ENCODE measurements at places on chromosomes 7 and 10.
A peak's percentile ranks its signal among the peaks of the same experiment; 100 is the strongest.

- no peak for DNase-seq
Measured at GRCh38 chr10:131852176-131852822, 48.5 kb upstream of the PPP2R2D start.

DNA sequence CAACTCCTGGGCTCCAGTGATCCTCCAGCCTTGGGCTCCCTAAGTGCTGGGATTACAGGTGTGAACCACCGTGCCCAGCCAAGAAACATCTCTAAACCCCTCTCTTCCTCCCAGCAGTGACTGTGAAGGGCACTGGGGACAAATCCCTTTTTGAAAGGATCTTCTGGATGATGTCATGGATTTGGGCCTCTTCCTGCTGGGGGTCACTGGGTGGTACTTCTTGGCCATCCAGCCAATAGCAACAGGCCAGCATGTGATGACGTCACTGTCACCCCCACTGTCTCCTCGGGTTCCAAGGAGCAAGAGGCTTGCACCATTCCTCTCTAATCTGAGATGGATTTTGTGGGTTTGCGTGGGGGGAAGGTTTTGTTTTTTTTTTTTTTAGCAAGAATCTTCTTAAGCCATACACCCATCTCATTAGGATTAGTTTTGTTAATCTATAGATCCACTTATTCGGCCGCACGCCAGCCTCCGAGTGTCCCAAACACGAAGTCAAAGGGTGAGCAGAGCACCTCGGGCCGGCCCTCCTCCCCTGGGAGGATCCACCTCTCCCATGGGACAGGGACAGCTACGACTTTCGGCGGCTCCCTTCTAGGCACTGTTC, 29.4 kb upstream of the TNRC18 start:
- peak; percentile 53 for DNase-seq

DNA sequence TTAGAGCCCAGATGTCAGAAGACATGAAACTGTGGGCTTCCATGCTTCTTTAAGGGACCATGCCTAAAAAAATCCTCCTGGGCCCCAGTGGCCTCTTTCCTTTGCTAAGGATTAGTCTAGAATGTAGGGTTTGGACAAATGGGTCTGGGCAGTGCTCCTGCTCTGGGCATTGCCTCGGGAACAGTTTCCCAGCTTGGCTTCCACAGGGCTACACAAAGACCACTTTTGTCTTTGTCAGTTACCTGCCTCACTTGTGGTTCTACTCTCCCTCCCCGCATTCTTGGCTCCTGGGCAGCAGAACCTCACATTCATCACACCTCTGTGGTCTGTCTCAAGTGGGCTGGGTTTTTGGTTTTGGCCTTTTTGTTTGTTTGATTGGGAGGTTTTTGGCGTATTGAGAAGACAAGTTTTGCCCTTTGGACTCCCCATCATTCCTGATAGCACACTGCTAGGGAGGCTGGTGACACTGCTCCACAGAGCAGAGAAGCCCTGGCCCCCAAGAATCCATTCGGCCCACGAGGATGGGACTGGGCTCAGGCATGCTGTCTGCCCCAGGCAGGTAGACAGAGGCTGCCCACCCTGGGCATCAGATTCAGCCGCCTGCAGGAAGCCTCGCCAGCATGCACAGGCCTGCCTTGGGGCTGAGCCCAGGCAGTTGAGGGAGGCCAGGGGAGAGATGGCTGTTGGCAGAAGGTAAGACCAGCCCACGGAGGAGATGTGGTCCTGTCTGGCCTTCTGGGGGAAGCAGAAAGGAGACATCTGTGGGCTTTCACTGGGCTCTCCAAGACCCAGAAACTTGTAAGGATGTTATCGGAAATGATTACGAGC, 343.7 kb downstream of the WDR11 start:
- no peak for DNase-seq

GRCh38 chr10:48254750-48255512, 19.6 kb downstream of the FRMPD2 start:
- DNase-seq, result no peak

DNA sequence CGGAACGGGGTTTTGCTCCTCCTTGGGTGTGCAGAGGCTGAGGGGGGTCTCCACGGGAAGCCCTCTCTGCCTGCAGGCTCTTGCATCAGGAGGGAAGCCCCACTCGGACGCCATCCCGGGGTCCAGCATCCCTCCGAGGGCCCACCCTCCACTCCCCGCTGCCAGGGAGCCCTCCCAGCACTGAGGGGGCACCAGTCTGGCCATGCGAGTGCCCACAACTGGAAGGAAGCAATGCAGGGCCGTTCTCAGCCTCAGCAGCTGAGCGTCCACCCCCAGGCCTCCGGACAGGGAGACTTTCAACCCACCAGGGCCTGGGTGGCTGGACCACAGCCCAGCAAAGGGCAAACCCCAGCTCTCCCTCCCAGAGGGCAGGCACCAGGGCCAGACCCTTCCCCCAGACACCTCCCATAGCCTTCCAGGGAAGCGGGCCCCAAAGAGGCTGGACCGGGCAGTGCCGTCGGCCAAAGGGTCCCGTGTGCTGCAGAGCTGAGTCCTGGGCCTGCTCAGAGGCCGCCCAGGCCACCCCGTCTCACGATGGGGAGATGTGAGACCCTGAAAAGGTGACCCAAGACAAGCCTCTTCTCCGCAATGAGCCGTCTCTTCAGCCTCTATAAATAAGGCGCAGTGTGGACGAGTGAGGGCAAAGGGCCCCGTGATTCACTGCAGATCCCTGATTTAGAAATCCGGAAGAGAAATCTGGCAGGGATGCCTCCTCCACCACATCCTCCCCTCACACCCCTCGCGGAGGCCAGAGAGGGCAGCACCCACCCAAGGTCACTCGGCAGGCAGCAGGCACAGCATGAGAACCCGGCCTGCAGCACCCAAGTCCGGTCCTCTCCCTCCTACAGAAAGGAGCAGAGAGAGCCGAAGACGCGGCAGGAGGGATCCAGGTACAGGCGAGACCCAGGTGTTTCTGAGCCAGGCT, 81.9 kb upstream of the DNAAF5 start:
- peak; percentile 65 for DNase-seq

DNA sequence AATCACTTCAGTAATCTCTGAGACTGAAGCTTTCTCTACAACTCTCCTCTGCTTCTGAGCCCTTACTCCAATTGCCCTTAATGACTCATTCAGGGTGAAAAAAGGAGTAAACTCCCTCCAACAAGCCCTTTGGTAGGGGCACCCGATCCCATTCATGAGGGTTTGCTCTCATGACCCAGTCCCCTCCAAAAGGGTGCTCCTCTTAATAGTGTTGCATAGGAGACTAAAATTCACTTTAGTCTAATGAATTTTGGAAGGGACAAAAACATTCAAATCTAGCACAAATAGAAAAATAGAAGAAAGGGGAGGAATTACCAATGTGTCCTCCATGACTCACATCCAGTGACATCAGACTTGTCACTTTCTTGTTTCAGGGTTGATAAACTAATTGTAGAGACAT, 66.2 kb upstream of the CCNY start:
- no peak for DNase-seq

DNA sequence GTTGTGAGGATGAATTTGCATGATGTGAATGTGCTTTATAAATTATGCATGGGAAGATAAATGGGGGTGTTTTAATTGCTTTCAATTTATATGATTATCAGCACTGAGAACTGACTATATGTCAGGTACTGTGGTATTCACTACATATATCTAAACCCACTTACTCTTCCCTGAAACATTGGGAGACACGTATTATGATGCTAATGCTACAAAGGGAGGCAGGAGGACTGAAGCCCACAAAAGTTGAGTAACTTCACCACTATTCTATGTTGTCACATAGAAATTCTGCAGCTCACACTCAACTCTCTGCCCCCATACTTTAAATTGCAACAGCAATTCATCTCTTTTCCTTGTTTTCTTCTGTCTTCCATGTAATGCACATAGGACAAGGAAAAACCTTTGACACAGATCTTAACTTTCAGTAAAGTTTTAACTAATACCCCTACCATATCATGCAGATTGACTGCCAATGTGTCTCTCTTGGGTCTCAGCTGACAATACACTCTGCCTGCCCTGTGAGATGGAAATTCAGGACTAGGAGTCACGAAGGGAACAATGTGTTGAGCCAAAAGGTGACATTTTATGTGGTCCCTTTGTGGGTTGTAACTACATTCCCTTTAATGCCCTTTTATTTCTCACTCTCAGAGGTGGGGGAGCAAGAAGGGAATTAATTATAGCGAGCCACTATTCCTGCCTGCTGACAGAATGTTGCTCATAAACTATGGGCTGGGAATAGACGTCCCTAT, 691.0 kb upstream of the SORCS1 start:
- no peak for DNase-seq

- no peak for DNase-seq
Measured at GRCh38 chr10:24440817-24441797, 232.2 kb downstream of the KIAA1217 start.

GRCh38 chr10:31149835-31150512, 118.3 kb upstream of the ZNF438 start:
- no peak for DNase-seq

GRCh38 chr10:6162589-6163356, 40.0 kb upstream of the PFKFB3 start:
- DNase-seq, result no peak

DNA sequence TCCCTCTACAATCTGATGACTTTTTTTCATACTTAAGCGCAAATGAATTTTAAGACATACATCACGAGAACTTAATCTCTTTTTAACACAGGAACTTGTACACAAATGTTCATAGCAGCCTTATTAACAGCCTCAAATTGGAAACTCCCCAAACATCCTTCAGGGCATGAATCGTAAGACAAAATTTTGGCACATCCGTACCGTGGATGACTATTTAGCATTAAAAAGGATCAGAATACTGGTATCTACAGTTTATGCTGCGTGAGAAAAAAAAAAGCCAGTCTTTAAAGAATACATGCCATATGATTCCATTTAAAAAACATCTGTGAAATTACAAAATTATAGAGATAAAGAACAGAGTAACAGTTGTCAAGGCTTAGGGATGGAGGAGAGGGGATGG, 46.8 kb downstream of the PDE1C start:
- no peak for DNase-seq

GRCh38 chr7:727104-727805, at the start of gene PRKAR1B:
Gene PRKAR1B (minus strand): TSS chr7:727281. CDS start chr7:711505, 15,776 bp downstream.
- no peak for DNase-seq

GRCh38 chr7:147411096-147411495, 1179.5 kb upstream of the C7orf33 start:
- DNase-seq, result no peak

DNA sequence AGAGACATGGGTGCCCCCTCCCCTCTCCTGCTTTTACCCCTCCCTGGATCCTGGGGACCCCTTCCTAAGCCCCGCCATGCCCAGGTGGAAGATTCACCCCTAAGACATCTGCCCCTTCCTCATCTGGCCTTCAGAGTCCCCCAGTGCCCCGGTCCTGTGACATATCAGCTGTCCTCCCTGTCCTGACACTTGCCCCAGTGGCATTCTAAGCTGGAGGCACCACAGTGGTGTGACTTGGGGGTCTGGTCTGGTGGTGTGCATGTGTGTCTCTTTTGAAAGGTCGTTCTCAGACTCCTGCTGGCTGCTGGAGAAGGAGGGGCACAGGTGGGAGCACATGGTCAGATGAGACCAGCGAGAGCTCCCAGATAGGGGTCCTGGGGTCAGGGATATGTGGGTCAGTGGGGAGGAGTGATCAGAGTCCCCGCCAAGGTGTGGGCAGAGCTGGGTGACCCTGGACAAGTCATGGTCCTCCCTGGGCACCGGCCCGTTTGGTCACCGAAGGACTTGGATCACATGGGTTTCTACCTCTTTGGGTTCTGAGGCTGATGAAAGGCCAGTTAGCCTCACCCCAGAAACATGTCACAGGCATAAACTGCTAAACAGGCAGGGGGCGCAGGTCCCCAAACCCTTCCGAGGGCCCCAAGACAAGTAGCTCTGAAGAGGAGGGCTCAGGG, 645 bp upstream of the TFR2 start:
- no peak for DNase-seq

GRCh38 chr10:100267239-100268104, at the start of gene CWF19L1:
Gene CWF19L1 (minus strand): TSS chr10:100267638. CDS start chr10:100267593, 45 bp downstream.
- DNase-seq, result peak; percentile 92

DNA sequence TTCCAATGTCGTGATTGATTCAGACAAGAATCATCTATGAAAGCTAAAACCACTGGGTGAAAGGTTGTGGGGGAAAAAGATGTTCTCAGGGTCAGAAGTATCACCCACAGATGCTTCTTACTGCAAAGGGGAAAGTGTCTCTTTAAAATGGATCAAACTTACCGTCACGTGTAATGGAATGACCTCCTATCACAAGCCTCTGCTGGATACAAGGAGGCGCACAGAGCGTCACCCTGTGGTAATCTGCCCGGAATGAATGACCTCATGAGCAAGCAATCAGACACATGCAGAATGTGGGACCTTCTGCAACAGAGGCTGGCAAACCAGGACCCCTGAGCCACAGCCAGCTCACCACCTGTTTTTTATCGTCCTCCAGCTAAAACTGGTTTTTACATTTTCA, 33.0 kb downstream of the WIPF3 start:
- DNase-seq, result peak; percentile 71

- no peak for DNase-seq
Measured at GRCh38 chr10:101485681-101486554, 102.1 kb downstream of the POLL start.

DNA sequence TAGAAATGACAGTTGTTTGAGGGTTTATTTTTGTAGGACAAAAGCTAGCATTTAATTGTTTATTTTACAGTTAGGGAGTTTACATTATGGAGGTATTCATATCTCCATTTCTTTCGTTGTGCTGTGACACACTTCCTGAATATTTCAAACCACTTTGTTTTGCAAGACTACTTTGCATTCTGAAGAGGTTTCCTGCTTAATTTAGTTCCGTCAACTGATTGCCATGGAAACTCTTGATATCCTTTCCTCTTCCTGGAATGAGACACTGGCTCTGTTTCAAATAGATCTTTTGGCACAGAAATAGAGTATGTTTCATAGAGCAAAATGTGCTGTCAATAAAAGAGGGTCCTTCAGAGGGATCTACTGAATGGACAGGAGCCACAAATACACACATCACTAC, 159.5 kb upstream of the AGR3 start:
- no peak for DNase-seq

GRCh38 chr10:78830976-78831375, 237.8 kb upstream of the ZMIZ1 start:
- no peak for DNase-seq

DNA sequence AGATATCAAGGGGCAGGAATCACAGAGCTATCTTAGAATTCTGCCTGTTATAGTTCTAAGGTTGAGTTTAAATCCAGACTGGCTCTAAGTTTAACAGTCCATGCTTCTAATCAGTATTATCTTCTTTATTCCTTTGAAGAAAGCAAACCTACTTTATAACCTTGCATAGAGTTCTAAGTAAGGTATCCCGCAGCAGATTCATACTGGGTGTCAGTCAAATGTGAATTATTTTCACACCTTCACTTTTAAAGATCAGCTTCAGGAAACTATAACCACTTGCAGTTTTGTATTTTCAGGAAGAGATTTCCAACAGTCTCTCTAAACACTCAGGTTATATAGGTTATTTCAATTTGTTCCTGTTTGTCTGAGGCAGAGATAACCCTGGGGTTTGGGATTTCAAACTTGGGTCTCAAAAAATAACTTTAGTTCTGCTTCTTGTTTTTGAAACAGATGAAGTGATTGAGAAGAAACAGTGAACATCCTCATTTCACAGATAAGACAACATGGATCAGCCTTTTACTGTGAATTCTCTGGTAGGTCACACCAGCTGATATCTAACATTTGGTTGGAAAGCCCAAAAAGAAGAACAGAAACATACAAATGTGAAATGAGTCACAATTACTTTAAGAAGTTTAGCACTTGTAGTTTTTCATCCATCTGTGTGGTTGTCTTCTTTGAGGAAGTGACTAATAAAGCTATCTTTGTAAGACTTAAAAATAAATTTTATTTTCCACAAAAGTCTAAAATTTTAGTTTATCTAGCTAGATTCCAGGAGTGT, 21.4 kb downstream of the STAMBPL1 start:
- no peak for DNase-seq

GRCh38 chr7:93310346-93310745, 78.2 kb downstream of the VPS50 start:
- no peak for DNase-seq
